ENCODE measurements at places on chromosomes 12 and 14.
A peak's percentile ranks its signal among the peaks of the same experiment; 100 is the strongest.

DNA sequence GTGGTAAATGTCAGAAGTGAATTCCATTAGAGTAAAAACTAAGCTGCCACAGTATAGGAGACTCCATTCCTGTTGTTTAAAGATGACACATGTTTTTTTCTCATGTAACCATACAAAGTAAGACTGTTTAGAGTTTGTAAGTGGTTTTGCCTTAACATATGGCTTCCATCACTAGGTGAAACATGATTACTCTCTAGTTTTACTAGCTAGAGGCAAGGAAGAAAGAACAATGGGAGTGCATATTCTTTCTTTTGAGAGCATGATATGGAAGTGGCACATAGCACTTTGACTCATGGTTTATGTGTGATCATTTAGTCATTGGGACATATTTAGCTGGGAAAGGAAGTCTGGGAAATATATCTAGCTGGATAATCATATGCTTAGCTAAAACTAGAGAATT is 7.7 kb downstream of the ATF7IP start:
- DNase-seq: no peak

DNA sequence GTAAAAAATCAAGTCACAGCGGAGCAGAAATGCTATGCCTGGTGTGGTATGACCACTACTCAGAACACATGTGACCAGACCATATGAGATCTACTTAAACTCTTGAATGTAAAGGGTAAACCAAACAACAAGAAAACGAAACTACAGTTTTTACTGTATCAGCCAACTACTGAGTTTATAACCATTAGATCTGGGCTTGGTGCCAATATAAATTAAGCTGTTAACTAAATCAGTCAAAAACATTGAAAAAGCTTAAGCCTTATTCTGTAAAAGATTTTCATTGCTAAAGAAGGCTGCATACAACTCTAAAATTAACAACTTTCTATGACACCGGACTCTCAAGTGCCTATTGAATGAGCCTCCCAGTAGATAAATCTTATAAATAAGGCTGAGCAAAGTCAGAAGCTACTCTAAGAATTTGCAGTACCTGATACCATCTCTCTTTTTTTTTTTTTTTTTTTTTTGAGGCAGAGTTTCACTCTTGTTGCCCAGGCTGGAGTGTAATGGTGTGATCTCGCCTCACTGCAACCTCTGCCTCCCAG is 35.4 kb downstream of the SPTLC2 start:
- DNase-seq: no peak

DNA sequence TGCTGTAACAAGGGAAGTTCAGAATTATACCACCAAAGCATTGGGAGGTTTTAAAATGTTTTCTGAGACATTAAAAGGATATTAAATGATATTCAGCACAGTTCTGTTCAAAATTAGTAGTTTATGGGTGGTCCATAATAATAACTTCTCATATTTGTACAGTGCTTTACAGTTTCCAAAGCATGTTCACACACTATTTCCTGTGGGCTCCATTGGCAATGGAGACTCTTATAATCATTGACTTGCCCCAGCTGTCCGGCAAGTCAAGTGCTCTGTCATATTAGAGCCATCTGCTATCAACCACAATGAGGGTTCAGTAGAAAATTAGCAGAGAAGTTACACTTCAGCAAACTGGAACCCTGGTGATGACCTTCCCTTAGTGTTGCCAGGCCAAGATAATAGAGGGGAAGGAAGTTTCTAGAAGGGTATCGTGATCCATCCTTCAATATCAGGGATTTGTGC is 526.6 kb upstream of the CCDC196 start:
- DNase-seq: no peak

DNA sequence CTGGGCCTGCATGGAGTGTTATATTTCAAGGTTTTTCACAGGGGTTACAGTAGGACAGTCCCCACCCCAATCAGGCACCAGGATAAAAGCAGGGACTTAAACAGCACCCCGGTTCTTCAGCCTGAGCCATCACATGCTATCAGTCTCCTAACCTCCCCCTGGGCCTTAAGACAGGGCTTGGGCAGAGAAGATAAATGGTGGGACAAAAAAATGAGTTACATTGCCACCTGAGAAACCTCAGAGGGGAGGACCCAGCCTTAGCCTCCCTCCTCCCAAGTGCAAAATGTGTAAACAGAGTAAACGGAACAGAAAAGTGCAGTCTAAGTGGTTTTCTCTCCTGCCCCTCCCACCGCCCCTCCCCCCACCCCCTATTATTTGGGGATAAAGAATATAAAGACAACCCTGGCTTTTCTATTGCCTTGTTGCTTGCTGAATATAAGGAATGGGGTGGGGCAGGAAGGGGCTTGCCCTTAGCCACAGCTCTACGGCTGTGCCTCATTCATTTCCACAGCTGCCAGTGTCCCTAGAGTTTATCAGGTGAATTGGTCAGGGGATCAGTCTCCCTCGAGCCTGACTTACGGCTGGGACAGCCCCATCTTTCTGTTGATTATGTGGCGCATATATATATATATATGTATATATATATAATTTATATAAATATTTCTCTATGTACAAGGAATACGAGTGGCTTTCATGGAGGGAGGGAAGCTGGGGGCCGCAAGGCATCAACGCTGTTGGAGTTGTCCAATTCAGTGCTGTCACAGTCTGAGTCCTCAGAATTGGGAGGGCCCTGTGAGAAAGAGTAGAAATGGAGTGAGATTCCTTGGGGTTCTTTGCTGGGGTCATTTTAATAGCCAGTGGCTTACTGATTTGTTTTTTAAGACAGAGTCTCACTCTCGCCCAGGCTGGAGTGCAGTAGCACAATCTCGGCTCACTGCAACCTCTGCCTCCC is 18.5 kb downstream of the MAP3K12 start:
- DNase-seq: no peak

DNA sequence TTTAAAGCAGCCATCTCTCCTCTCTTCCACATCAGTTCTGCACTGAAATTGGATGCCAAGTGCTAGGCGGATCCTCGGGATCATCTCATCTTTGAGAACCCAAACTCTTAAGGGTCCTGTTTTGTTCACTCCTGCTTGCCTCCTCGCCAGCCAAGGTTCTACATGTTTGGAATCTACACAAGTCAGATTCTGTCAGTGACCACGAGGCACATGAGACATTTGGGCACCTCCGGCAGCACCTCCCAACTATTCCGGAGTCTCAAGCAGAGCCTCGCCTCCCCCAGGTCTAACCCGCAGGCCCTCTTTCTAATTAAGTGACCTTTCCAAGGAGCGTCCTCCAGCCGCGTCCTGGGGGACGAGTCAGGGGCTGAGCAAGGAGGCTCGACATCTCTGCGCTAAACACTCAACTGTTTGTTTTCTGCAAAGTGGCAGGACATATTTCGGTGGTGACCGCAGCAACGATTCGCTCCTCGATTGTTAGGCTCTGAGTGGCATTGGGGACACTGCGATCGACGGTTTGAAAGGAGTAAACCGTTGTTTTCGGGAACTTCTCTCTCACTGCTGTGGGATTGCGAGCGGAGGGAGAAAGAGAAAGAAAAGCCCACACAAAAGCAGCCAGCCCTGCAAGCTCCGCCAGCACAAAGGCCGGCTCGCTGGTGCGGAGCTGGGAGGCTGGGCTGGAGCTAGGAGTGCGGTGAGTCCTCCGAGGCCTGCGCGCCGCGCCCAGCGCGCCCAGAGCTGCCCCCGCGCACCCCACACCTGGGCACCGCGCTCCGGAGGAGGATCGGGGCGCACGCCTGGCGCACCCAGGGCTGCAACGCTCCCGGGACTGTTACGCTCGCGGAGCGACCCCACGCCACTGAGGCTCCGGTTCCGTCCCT is 640 bp downstream of the ARMH4 start:
- DNase-seq: peak; percentile 8

DNA sequence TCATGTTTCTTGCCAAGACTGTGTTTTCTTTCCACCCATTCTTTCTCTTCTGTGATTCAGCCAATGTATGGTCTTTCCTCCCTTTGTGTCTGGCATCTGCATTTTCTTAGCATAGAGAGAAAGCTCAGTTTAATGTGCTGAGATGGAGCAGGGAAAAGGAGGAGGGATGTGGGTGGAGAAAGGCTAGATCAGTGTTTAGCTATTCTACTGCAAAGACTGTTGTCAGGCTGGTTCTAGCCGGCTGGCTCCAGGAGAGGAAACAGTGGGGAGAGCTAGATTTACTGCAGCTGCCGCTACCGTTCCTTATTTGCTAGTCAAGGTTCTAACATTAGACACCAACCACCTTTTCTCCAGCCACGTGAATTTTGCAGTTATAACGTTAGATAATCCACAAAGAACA is 5.2 kb upstream of the RIMKLB start:
- DNase-seq: no peak

DNA sequence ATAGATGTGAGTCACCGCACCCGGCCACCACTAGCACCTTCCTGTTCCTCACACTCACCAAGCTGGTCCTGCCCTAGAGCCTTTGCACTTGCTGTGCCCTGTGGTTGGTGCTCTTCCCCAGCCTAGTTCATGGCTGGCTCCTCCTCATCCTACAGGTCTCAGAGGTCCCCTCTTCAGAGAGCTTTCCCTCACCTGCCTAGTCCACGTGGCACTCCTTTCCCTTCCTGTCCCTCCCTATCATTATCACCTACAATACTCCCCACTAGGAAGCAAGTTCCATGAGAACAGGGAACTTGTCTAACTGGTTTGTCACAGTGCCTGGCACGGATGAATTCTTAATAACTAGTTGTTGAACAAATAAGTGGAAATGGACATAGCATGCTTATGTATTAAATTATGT is 24.0 kb upstream of the TMED10 start:
- DNase-seq: no peak

DNA sequence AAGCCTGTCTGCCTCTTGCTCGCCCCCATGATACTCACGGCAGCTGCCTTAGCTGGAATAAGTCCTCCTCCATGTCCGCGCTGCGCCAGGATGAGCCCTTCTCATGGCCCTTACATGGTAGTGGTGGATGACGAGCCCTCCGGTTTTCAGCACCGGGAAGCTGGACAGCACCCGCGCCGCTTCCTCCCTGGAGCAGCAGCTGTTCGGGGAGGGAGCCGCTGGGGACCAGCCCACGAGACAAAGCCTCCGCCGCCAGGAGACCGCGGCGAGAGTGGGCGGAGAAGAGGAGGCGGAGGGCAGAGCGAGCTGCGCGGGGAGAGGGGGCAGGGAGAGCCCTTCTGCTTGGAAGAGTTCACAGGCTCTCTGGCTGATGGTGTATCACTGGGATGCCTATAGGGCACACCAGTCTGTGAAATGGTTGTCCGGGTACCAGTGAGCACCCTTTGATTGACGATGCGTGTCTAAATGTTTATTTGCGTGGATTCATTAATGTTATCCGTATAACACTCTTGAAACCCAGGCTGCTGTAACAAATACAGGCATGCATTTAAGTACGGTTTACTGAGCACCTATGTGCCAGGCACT is at the start of gene SVOP:
Gene SVOP (minus strand): TSS at position 273 of the 585 bp plus-strand sequence. CDS start 200 bp downstream, at position 73.
- peak; percentile 41 for DNase-seq

- DNase-seq: no peak
Observed at GRCh38 chr14:68807148-68807600, 14.3 kb upstream of the ZFP36L1 start.

DNA sequence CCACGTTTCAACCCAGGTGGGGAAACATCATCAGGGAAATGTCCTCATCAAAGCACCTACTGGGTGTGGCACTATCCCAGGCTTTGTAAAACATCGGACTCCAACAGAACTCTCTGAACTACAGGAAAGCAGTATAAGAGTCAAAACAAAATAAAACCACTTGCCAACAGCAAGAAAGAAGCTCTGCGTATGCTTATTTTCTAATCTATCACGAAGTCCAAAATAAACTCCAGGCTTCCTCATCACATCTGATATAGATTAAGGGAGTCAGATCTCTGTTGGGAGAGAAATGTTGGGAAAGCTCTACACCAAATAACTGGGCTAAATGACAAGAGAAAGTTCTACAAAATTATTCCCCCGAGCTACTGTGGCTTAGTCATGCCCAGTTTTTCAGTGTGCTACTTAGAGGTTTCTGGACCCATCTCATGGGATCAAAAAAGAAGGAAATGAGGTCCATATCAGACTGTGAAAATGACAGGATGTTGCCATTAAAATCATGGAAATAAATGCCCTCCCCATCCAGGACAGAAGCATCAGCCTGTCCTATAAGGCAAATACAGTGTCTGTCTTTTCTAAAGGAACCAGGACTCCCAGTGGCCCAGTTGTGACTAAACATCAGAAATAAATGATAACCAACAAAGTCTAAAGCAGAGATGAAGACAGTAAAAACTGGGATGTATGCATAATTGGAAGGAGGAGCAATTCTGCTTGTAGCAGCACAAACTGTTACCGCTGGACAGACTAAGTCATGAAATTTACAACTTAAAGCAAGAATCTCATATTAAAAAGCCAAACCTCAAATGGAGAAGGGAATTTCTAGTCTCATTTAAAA is 149.5 kb downstream of the STXBP6 start:
- DNase-seq: no peak

- no peak for DNase-seq
Observed at GRCh38 chr14:42110167-42110566, 503.5 kb downstream of the LRFN5 start.

- DNase-seq: no peak
Observed at GRCh38 chr14:51507906-51508511, 143.7 kb upstream of the FRMD6 start.

GRCh38 chr12:1913377-1914113 is 4.9 kb downstream of the CACNA2D4 start:
- DNase-seq: no peak

DNA sequence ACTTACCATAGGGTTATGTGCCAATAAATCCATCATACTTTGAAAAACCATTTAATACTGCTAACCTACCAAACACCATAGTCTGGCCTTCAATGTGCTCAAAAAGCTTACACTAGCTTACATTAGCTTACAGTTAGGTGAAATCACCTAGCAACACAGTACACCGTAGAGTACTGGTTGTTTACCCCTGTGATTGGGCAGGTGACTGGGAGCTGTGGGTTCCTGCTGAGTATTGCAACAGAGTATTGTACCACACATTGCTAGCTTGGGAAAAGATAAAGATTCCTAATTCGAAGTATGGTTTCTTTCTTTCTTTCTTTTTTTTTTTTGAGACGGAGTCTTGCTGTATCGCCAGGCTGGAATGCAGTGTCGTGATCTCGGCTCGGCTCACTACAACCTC is 5.6 kb downstream of the ATP5MC2 start:
- no peak for DNase-seq

- no peak for DNase-seq
Observed at GRCh38 chr14:101708853-101709532, 52.5 kb upstream of the PPP2R5C start.

GRCh38 chr12:53968214-53969127 is 4.5 kb upstream of the HOXC11 start:
- no peak for DNase-seq

GRCh38 chr12:690466-690865 is 27.2 kb upstream of the NINJ2 start:
- no peak for DNase-seq

- no peak for DNase-seq
Observed at GRCh38 chr14:41604721-41605531, 1.8 kb upstream of the LRFN5 start.

DNA sequence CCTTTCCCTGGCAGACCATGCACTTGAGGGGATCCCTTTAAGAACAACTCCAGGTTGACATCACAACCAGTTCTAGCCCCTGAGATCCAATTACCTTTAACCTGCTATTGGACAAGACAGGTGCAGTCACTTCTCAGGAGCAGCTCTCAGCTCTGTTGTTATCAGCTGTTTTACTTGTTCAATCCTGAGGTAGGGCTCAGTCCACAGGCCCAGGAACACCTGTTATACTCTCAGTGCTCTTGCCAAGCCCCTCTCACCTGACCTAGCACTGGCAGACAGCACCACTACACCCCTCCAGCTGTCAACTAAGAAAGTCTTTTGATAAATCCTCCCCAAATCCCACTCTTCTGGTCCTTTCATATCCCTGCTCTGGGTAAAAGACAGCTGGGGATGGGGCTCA is 163.9 kb upstream of the TMTC2 start:
- DNase-seq: no peak
